ENCODE measurements at places on chromosomes 2 and 18. TPM values are rescaled to one million over a fixed set of nuclear protein-coding genes. Genes with fewer than 3 reads are reported as not detected.

DNA sequence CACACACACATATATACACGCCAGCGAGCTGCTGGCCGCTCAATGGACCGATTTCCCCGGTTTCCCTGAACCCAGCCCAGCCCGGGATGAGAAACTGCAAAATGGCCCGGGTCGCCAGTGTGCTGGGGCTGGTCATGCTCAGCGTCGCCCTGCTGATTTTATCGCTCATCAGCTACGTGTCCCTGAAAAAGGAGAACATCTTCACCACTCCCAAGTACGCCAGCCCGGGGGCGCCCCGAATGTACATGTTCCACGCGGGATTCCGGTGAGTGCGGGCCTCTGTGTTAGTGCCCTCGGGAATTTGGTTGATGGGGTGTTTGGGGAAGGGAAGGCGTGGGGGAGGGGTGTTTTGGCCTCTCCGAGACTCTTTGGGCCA, 392 bp downstream of the ST8SIA3 start:
- no peak for DNase-seq

DNA sequence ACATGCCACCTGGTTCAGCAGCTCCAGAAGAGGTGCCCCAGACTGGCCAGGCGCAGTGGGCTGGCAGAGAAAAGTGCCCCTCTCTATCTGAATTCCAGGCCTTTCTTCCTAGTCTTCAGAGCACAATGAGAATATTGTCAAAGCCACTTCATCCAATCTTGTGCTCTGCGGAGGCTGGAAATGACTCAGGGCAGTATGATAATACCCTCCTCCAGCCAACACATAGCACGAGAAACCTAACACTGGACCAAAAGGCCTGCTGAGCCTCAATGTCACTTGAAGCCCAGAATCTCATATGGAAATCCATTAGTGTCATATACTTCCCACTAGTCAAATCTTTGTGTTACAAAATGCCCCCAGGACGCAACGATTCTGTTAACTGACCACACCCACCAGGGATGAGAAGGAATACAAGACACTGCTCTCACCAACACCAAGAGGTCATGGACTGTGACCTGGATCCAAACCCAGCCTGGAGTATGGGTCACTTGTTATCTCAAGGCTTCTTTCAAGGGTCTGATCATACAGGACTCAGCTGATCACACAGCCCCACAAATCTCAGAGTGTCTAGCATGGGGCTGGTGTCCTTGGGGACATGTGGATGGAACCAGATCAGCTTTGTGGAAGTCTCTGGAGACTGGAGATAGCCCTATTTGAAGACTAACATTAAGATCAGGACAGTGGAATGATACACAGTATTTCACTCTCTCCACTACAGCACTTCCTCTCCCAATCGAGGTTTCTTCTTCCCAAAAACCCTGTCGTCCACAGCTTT, 10.1 kb downstream of the KIF3C start:
- no peak for DNase-seq

GRCh38 chr2:222300726-222301052, 1.9 kb upstream of the PAX3 start:
- no peak for DNase-seq

STARD7 gene
- 152 TPM for polyA plus RNA-seq

EVA1A gene
- 18.3 TPM for polyA plus RNA-seq

DNA sequence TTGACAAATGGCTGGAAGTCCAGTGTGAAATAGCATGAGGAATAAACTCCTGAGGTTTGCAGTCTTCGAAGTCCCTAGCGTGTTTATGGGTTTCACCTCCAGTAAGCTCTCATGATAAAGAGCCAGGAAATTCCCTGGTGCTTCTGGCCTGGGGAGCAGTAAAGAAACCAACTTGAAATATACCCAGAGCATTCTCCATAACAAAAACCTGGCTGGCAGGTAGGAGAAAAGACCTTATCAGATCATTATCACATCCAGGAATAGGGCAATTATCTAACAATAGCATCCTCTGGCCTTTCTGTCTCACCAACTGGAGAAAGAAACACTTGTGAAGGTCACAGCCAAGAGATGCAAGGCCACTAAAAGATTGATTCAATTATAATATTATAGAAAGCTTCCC, 513.6 kb upstream of the LRRTM4 start:
- no peak for DNase-seq

FN1 gene
- 527 TPM for polyA plus RNA-seq

- no peak for DNase-seq
These were observed 16.9 kb upstream of the KCNJ13 start for GRCh38 chr2:232793271-232793670.

GRCh38 chr2:230677201-230677946, 35.3 kb upstream of the CAB39 start:
- DNase-seq, result no peak

GRCh38 chr18:44830581-44830980, 149.9 kb downstream of the SETBP1 start:
- no peak for DNase-seq

PAX8 gene
- polyA plus RNA-seq, result 294 TPM

GRCh38 chr18:56986829-56987228, 160.1 kb upstream of the BOD1L2 start:
- no peak for DNase-seq

- no peak for DNase-seq
These were observed 74.2 kb downstream of the VIT start for GRCh38 chr2:36770542-36771287.

- no peak for DNase-seq
These were observed 408.7 kb upstream of the KCNH7 start for GRCh38 chr2:163247156-163247846.

PARD6G gene
- polyA plus RNA-seq, result 31.6 TPM

ASPRV1 gene
- 3.9 TPM for polyA plus RNA-seq

GRCh38 chr2:98757904-98758421, 27.0 kb upstream of the MGAT4A start:
- no peak for DNase-seq

DNA sequence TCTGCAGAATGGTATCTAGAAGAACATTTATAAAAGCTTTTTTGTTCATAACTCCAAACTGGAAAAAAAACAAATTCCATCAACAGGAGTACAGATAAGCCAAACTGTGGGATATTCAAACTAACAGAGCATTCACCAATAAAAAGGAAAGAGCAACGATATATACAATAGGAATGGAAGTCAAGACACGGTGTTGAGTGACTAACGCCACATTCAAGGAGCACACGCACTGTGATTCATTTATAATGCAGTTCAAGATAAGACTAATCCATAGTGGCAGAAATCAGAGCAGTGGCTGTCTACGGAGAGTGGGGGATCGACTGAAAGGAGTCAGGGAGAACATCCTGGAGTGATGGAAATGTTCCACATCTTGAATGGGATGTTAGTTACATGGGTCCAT, 70.7 kb downstream of the CABYR start:
- no peak for DNase-seq

HAAO gene
- 38.0 TPM for polyA plus RNA-seq

PLEKHH2 gene
- polyA plus RNA-seq, result 28.6 TPM

GRCh38 chr2:99279969-99280695, 20.9 kb downstream of the LYG1 start:
- DNase-seq, result no peak

ANKRD30B gene
- 0.49 TPM for polyA plus RNA-seq

DNA sequence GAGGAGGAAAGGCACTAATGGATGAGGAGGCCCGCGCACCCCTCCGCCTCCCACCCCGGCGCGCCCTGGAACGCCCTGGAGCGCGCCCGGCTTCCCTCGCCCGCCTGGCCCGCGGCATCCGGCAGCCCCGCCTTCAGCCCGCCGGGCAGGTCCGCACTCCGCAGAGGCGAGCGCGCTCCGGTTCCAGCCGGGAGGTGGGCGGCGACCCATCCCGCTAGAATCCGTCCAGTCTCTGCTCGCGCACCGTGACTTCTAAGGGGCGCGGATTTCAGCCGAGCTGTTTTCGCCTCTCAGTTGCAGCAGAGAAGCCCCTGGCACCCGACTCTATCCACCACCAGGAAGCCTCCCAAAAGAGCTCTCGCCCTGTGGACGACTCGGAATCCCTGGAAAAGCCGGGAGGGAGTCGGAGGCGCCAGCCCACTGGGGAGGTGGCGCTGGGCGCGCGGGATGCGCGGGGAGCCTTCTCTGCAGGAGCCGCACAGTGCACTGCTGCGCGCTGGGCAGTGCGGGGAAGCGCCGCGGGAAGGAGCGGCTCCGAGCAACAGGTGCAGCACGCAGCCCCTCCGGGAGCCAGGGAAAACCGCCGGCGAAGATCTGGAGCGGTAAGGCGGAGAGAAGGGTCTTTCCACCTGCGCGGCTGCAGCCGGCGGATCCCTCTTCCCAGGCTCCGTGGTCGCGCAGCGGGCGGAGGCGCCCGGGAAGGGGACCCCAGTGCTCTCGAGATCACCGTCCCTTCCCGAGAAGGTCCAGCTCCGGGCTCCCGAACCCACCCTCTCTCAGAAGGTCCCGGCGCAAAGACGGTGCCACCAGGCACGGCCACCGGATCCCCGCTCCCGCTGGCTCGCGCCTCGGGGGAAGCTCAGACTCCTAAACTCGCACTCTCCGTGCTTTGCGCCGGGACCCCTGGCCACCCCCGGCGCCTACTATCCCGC, at the start of gene GALR1:
TSS of gene GALR1 (plus strand) at position 280 of the 932 bp plus-strand sequence. CDS start 701 bp downstream, outside the sequence.
- no peak for DNase-seq

DNA sequence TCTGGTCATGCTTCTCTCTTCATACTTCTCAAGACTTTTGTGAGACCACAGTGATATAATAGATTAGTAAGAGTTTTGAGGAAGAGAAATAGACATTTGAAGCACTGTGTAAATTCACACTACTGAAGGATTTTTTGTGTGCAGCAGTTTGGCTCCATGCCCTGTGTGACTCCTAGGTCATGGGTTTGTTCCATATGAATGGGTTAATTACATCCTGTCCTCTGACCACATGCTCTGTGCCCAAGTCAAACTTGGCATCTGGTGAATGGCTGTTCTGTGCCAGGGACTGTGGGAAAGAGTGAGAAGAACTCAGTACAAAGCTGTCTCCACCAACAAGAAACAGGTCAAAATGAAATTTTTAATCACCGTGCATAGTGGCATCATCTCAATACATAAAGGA, 304.0 kb downstream of the LNPK start:
- DNase-seq, result no peak

DNA sequence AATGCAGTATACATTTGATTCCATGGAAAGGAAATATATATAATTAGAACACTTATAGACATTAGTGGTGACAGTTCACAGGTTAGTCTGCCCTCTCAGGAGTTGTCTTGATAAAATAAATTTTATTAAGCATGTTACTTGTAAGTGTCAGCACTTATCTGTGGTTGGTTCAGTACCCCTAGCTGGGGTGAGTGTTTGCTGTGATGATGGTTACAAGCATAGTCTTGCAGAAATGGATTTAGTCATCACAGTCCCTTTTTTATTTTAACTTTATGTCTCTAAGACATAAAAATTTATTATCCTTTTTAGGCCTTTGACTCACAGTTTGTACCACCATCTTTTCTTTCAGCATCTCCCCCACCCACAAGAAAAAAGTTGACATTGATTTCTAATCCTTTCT, 52.1 kb downstream of the NCK2 start:
- DNase-seq, result no peak

- no peak for DNase-seq
These were observed 198.8 kb upstream of the TCF4 start for GRCh38 chr18:55786651-55787272.

- DNase-seq, result no peak
These were observed 323.7 kb downstream of the SLC4A3 start for GRCh38 chr2:219951099-219951498.

- DNase-seq, result no peak
These were observed 705.3 kb downstream of the SOCS6 start for GRCh38 chr18:70994116-70994515.

DNA sequence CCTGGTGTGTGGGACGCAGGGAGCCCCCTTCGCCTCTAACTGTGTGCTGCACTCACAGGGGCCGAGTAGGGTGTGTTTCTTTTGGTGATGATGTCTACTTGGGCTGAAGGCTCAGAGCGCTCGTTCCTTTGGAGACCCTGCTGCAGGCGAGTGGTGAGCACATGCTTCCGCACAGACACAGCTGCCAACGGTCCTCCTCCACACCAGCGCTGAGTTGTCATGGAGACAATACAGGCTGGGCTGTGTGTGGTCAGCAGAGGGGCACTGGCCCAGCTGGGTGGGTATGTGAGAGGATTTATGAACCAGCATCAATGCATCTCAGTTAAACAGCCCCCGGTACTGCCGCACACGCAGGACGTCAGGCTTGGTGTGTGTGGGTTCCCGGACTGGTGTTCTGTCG, 143.5 kb downstream of the SH3RF3 start:
- no peak for DNase-seq

DNA sequence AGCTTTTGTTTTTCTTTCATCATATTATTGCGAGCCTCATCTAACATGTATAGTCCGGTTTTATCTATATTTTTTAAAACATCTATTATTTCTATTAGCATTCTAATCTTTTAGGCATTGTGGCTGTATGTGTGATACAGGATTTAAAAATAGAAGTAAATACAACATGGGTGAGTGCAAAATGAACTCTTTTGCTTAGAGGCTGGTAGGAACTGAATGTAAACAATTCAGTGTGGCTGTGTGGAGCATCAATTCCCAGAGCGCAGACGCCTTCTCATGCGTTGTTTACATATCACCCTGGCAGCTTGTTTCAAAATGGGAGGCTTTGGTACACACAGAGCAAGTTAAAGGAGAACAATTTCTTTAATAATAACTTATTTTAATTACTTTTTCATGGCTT, 836 bp downstream of the DTNA start:
- DNase-seq, result no peak
